ENCODE measurements at places on chromosomes 2 and 18.

- DNase-seq, result no peak
Measured at GRCh38 chr2:125512313-125512712, 1143.6 kb upstream of the GYPC start.

DNA sequence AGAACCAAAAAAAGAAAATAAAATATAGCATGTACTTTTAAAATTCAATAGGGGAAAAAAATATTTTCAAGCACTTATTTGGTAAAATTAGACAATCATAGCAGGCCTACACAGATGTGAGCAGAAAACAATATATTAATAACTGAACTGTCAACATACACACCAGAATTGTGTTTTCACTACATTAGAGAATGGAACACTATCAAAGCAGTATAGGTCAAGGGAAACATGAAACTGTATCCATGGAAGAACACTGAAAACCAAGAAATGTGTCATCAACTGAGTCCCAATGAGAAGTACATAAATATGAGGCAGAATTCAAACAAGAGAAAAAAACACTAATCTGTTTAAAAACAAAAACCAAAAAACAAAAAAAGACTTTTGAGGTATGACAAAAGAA lies 132.4 kb downstream of the USP34 start:
- DNase-seq, result no peak

DNA sequence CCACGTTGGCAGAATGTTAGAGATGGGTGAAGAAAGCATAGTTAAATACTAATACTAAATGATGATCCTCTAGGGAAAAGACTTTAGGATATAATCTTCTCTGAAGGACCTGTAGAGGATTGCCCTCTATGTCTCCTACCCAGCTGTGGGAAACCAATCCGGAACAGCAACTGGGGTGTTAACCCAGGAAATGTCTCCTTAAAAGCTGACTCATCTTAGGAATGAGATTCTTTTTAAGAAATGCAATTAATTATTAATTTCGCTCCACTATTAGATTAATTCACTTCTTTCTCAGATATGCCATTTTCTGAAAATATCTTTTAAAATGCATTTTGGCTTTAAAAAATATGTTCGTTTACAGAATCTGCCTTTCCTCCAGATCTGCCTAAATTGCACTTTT lies 7.4 kb downstream of the SCN3A start:
- no peak for DNase-seq

DNA sequence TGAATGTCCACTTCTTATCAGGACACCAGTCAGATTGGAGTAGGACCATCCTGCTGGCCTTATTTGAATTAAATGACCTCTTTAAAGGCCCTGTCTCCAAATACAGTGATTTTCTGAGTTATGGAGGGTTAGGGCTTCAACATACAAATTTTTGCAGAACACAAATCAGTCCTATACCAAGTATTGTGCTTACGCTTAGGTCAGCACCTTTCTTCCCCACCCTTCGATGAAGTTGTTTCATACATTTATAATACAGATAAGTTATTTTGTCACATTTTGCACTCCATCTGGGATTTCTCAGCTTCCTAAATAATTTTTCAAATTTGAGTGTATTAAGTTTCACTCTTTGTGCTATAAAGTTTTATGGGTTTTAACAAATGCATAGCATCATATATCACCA lies 190.5 kb upstream of the EPAS1 start:
- no peak for DNase-seq

DNA sequence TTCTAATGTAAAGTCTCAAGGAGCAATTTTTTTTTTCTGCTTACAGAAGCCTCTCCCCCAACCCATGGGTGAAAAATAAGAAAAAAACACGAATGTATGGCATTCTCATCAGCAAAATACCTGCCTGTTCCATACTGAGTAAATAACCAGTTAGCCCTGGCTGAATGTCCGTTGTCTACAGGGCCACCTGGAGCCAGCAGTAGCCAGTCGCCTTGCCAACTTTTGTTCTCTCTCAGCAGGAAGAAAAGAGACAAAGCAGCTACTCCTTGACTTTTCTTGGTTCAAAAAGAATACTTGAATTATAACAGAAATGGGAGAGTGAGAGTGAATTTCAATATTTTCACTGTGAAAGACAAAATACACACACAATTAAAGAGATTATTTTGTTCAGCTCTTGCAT lies 532.9 kb upstream of the CRIM1 start:
- DNase-seq, result no peak

GRCh38 chr2:218081063-218081462 lies 12.0 kb downstream of the RUFY4 start:
- no peak for DNase-seq

- no peak for DNase-seq
Measured at GRCh38 chr2:241135737-241136136, 13.5 kb downstream of the PASK start.

GRCh38 chr2:11663427-11663826 lies 6.6 kb downstream of the NTSR2 start:
- DNase-seq, result no peak

DNA sequence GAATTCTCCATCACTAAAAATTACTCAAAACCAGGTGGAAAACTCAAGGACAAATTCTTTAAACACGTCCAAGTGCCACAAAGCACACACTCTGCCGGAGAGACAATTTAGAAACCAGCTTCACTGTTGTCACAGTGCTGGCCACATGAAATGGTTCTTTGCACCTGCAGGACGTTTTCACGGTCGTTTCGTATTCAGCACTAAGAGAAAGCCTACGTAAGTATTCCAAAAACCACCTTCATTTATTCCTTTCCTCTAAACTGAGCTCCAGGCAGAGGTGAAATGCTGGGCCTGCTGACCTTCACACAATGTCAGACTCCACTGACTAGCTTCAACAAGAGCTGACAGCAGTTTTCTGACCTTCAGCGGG lies 680 bp downstream of the ATP5F1A start:
- no peak for DNase-seq

DNA sequence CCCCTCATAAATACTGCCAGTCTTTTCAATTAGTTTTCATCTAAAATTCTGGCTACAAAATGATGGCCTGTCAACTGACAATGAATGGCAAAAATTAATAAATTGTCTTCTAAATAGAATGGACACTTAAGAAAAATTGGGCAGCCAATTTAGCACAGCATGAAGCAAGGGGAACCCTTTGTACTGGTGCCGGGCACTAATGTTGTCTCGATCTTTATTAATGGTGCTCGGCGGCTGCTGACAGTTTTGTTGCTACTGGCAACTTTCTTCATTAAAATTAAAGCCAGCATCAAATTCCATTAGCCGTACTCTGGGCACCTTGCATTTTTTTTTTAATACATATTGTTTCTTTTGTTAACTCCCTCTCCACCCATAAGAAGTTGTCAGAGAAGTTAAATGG lies 309.3 kb downstream of the GBX2 start:
- no peak for DNase-seq

DNA sequence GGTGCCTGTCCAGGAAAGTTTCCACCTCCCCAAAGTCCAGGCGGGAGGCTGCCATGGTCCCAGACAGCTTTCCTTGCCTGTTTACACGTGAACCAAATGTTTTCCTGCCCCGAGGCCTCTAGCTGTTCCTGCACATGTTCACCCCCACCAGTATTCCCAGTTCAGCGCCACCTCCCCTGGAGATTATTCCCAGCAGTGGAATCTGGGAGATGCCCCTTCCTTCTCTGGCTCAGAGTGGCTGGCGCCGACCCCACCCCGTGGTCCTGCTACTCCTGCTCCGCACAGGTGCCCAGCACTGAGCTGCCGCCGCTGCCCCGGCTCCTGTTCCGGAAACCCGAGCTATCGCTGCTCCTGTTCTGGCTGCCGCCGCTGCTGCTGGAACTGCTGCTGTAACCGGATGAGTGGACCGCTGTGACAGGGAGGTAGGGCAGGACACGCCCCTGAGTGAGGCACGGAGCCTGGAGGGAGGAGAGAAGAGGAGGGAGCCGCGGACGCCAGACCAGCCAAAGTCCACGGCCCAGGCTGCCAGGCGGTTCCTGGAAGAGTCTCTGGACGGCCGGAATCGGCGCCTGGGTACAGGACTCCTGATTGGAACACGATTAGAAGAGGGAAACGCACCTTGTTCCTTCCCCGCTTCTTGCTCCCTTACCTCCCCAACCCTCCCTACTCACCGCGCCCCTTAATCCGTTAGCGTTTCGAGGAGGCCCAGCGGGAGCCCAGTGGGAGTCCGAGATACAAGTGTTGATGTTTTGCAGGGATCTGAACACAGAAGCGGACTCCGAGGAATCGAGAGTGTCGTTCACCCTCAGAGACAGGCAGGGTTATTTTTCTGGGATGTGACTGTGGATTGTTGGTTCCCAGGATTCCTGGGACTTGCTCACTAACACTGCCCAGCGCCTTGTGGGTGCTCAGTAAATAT lies at the start of gene PDE11A:
PDE11A (minus strand) TSS at position 395 of the 919 bp plus-strand sequence; CDS start at position 55, 340 bp downstream.
- DNase-seq, result no peak

DNA sequence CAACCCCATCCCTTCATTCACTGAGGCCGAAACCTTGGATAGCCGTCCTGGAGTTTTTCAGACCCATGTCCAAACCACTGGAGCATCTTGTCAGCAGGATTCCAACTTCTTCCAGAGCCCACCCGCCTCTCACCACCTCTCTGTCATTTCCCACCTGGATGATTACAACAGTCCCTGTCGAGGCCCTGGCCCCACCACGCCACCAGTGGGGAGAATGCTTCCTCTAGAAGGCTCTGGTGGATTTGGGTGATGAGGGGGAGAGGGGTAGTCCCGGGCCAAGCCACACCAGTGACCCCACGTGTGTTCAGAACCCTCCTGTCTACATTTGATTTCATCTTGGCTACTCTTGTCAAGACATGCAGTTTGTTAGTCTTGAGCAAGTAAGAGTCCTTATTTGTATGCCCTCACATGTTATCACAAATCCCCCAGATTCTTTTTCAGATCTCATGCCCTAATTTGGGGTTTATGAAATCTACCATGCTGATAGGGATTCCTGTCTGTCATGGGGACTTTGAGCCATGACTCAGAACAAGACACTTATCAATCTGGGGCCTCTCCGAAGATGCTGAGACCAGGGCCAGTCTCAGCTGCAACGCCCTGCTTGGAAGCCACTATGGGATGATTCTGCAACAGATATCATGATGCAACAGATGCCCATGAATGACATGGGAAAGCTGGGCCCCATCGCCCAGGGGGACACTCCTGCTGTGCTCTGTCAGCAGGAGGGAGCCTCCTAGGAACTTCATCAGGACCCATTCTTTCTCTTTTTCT lies 186.1 kb downstream of the ZFP36L2 start:
- DNase-seq, result no peak

DNA sequence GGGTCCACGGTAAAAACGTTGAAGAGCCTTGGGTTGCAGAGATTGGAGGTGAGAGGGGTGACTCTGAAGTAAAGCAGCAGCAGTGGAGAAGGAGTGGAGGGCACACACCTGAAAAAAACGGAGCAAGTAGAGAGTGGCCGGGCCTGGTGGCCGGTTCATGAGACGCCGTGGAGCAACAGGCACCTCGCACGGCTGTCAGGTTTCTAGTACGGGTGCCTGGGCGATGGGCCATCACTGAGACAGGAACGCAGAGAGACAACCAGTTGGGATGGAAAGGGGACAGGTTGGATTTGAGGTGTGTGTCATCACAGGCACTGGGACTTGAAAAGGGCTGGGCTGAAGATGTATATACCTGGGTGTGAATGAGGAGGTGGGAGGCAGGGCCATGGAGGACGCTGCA lies 104.2 kb downstream of the MTCL1 start:
- DNase-seq, result no peak

- no peak for DNase-seq
Measured at GRCh38 chr2:239351687-239352086, 49.1 kb downstream of the HDAC4 start.

DNA sequence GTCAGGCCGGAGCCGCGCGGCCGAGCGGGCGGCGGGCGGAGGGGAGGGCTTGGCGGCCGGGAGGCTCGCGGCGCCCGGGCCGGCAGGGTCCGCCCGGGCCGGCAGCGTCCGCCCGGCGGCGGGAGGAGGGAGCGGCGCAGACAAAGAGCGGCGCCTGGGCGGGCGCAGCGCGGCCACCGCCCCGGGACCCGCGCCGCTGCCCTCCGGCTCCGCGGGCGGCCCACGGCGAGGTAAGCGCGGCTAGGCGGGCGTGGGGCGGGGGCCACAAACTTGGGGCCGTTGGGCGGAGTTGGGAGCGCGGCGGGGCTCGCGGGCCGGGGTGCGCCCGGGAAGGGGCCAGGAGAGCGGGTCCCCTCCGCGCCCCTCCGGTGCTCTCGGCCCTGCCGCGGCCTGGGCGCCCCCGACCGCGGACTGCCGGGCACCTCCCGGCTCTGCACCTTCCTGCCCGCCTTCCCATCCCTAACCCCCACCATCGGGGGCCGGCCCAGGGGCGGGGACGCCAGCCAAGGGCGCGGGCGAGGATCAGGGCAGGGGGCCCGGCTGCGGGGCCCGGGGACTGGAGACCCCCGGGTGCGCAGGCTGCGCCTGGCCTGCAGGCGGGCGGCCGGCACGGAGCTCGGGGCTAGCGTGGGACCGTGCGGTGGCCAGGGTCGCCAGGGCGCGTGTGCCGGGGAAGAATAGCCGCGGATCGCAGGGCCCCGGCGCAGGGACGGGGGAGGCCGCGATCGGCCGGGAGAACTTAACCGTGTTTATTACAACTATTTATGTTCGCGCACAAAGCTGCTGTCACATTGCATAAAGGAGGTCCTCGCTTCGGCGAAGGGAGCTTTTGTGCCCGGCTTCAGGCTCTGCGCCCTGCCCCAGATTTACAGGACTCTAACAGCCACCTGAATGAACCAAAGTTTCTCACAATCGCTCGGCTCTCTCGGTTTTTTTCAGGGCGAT lies at the start of gene NCK2:
NCK2 (plus strand) TSS at position 4 of the 945 bp plus-strand sequence. CDS start 110,152 bp downstream, outside the sequence.
- DNase-seq, result no peak

DNA sequence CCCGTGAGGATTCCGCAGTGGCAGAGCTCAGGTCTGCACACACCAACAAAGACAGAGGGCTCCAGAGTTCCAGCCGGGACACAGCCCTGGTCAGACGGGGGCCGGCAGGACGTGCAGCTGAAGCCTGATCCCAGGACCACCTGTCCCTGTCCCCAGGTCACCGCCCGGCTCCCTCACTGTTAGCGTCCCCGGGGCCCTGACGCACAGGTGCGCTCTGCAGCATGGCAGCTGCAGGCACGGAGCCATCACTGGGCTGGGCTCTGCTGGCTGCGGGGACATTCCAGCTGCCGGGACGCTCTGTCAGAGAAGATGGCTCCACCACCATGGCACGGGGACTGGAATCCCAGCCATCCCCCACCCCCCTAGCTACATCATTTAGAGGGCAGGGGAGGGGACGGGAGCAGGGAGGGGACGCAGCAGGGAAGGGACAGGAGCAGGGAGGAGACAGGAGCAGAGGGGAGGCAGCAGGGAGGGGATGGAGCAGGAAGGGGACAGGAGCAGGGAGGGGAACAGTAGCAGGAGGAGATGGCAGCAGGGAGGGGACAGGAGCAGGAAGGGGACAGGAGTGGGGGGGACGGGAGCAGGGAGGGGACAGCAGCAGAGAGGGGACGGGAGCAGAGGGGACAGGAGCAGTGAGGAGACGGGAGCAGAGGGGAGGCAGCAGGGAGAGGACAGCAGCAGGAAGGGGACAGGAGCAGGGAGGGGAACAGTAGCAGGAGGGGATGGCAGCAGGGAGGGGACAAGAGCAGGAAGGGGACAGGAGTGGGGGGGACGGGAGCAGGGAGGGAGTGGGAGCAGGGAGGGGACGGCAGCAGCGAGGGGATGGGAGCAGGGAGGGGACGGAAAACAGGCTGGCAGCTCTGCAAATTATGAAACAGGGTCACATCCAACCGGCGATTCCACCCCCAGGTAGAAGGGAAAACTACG lies 39.8 kb downstream of the SLC66A2 start:
- DNase-seq, result no peak
